ENCODE measurements at places on chromosomes 2 and 18.

GRCh38 chr2:12087671-12088380, 341.4 kb downstream of the LPIN1 start:
- no peak for DNase-seq

GRCh38 chr2:48248251-48248933, 281.6 kb upstream of the STON1 start:
- DNase-seq: no peak

GRCh38 chr2:96868555-96869280, 1.2 kb downstream of the SEMA4C start:
- no peak for DNase-seq

GRCh38 chr2:232325324-232326273, 53.0 kb upstream of the ALPP start:
- DNase-seq: no peak

DNA sequence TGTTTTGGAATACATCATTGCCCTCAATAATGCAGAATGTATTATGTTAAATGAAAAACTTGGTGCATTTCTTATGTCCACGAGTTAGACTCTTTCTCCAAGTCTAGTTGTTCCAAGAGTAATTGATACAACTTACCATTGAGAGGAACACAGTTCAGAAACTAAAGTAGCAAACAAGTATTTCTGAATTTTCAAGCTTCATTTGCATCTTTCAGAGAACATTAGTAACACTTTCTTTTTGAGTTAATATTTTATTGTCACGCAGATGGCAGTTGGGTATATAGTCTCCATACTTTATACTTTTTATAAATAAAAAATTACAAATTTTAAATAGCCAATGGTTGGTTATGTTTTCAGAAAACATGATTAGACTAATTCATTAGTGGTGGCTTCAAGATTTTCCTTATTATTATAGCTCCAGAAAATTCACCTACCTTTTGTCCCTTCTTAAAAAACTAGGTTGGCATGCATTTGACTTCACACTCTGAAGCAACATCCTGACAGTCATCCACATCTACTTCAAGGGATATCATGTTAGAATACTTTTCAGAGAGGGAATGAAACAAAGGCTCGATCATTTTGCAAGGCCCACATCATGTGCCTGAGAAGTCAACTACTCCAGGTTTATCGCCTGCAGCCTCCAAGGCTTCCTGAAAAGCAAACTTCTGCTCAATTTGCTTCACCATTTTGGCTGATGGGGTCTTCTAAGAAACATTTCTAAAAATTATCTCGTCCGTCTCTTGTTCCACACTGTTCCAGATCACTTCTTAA, 29.9 kb downstream of the LYPD6B start:
- DNase-seq: no peak

GRCh38 chr2:29110916-29111535, 4.2 kb upstream of the CLIP4 start:
- no peak for DNase-seq

GRCh38 chr2:181902625-181903024, 11.1 kb downstream of the ITPRID2 start:
- no peak for DNase-seq

GRCh38 chr2:28869494-28870145, 489 bp downstream of the TRMT61B start:
- DNase-seq: no peak

DNA sequence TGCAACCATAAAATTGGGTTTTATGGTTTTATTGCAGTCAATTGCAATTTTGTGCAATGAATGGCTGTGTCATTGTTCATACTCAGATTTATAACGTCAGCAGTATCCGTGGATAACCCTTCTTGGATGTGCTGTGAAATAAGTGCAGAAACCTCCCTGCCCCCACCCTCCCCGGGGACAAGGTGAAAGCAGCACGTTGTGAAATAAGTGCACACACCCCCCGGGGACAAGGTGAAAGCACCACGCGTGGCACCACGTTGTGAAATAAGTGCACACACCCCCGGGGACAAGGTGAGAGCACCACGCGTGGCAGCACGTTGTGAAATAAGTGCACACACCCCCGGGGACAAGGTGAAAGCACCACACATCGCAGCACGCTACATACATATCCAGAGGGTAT, 93.6 kb upstream of the NFATC1 start:
- no peak for DNase-seq

DNA sequence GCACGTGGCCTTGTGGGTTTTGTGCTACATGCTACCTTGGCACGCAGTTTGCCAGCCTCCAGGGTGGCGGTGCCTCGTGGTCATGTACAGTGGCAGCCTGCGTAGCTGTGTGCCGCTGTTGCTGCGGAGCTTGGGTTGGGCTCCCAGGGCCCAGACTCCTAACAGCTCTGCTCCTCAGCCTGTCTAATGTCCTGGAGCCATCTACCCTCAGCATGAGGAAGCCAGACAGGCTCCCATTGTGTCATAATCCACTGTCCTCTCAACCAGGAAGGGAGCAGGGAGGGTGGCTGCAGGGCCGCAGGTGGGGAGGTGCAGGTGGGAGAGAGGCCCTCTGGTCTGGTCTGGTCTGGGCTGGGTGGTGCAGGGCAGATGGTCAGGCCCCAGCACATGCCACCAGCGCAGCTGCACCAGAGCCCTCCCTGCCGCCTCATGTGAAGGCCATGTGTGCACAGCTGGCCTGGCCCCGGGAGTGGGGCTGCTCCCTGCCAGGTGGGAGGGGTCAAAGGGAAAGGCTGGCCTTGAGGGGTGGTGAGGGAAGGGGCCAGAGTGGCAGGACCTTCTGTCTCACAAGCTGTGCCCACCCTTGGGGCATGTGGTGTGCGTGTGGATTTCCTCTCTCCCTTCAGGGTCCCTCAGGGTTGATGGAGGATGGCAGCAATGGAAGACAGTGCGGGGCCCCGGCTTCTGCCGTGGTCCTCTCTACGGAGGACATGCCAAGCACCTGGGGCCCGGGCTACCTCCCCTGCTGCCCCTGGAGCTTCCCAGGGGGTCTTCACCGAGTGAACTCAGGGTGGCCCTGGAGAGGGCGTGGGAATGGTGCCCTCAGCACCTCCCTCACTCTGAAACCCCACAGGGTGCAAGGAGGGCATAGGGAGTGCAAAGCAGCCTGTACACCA, 4.8 kb downstream of the ATOH8 start:
- no peak for DNase-seq

- DNase-seq: no peak
Observed at GRCh38 chr2:59233448-59233847, 992.3 kb upstream of the FANCL start.

All from NK-92 treated with Interleukin-12 subunit alpha and Interleukin-12 subunit beta, amount 100 ng/mL, for 24 hours (cell line).